ENCODE measurements at places on chromosomes 3 and 15.

DNA sequence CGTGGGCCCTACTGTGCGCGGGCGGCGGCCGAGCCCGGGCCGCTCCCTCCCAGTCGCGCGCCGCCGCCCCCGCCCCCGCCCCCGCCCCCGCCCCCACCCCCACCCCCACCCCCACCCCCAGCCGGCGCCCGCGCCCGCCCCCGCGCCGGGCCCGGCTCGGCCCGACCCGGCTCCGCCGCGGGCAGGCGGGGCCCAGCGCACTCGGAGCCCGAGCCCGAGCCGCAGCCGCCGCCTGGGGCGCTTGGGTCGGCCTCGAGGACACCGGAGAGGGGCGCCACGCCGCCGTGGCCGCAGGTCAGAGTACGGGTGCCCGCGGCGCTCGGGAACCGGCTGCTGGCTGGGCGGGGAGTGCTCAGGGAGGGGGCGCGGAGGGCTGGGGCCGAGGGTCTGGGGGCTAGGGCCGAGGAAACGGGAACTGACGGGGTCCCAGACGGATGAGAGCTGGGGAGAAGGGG lies 1.1 kb upstream of the PPARG start:
- no peak for DNase-seq

GRCh38 chr3:30704931-30705890 lies 98.8 kb downstream of the TGFBR2 start:
- no peak for DNase-seq

DNA sequence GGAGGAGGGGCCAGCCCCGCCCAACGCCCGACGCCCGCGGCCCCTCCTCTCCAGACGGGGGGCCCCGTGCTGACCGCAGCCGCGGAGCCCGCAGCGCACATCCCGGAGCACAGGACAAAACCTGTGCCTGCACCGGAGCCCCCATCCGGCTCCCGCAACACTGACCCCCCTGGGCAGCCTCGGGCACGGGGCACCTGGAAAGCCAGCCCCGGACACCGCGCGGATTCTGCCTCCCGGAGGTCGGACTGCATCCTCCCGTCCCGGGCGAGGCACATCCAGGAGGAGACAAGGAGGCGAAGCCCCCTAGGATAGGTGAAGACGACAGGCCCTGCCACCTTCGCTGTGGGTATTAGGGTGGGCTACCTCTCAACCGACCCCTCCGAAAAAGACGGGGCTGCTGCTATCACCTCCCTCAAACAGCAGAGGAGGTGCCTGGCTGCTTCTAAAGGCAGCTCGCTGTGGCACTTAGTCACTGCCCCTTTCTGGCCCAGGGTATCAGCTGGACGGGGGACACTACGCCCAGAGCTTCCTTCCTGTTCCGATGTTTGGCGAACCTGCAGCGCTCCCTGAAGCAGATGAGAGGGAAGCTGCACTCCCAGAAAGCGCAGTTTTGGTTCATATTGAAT lies 10.6 kb downstream of the XXYLT1 start:
- DNase-seq = no peak

DNA sequence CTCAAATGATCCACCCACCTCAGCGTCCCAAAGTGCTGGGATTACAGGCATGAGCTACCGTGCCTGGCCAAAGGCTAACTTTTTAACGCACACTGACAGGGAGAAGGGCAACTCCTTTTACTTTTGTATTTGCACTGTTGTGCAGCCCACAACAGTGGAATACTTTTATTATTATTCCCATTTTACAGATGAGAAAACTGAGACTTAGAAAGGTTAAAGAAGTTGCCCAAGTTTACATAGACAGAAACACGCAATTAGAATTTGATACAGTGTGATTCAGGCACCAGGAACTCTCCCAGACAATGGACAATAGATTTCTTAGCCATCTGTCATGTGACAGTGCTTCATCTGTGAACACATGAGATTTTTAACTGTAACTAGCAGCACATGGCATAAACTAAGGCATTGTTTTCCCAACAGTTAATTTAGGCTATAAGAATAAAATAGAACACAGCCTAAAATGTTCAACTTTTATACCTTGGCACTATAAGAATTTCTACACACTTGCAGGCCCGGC lies 18.8 kb downstream of the STAG1 start:
- no peak for DNase-seq

DNA sequence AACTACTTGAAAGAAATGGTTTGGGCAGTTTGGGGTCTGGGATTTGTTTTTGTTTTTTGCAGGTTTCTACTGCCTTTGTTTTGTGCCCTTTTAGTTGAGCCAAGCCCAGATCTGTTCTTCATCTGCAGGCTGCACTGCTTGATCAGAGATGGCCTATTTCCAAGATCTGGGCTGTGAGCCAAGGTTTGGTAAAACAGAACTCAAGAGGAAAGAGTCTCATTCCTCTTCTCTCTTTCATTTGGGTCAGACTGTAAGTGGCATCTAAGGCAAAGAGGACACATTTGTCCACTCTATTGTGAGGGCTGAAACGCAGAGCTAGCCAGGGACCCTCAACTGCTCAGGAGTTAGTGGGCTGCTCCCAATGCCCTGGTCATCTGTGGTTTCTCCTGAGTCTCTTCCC lies 104.4 kb upstream of the UBE3A start:
- no peak for DNase-seq

DNA sequence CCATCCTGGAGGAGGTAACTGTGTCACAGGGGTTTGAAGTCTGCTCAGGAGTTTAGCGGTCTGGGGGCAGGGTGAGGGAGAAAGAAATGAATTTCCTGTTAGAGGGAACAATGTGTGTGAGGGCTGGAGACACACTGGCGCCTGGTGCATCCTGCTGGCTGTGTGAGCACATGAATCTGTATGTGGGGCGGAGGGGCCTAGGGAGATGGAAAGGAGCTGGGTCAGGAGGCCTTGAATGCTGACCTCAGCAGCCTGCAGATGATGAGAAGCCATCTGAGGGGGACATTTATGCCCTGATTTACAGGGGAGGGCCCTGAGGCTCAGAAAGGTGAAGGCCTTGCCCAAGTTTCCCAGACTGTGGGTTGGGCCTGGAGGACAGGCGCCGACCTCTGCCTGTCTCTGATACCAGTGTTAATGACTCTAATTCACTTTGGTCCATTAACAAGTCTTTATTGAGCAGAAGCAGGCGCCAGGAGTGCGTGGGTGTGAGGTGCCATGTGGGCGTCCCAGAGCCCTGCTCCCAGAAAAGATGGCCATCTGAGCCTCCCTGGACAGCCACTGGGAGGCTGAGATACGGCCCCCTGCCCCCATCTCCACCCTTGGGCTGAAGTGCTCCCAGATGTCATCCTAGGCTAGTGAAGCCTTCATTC lies 34.8 kb downstream of the LINGO1 start:
- DNase-seq = no peak
